ENCODE measurements at places on chromosomes 13 and 19.

DNA sequence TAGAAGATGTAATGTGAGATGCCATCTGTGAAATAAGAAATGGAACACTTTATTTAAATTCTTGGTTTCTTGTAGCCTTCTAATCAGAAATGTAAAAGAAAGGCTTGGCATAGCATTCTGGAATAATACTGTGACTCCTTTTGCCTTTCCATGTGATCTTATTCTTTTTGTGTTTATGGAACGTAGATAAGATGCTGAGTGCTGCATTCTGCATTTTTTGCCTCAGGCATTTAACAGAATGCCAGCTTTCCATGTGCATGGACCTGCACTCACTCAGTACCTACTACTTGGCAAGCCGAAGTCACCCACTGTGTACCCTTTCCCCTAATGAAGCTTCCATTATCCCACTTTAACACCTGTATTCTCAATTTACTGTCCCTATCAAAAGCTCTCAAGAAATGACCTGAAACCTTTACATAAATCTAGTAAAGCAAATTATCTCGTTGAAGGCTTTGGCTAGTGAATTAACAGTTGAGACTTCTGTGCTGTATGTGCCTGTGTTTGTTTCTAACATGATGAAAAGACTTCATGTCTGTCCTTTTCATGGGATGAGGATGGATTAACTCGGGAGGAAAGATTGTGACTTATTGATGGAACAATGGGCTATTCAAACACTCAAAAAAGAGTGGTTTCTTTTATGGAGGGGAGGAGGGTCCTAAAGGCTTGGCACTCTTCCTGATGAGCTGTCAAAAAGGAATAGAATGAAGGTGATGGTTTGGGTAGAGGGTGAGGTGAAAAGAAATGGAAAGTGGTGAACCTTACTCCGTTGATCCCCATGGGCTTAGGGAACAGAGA is 44.7 kb upstream of the FRY start:
- no peak for DNase-seq

DNA sequence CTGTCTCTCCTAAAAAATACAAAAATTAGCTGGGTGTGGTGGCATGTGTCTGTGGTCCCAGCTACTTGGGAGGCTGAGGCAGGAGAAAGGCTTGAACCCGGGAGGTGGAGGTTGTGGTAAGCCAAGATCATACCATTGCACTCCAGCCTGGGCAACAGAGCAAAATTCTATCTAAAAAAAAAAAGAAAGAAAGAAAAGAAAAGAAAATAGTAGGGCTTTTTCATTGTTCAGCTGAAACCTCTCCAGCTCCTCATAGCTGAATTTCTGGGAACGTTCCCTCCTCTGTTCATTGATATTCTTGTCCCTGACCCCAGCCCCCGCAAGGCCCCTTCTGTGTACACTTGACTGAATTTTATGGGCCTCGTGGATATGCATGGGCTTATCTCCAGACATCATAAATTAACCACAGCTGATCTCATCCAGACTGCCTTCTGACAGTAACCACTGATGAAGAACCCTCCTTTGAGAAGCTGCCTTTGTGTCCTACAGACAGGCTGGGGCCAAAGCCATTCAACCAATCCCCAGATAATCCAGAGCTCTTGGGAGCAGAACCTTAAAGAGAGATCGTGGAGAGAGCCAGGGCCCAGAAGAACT is at the start of gene ELSPBP1:
TSS of gene ELSPBP1 (plus strand) at position 424 of the 594 bp plus-strand sequence. CDS start 14,036 bp downstream, outside the sequence.
- DNase-seq = no peak

- no peak for DNase-seq
Measured at GRCh38 chr19:55692681-55693081, 17.7 kb downstream of the EPN1 start.

- DNase-seq = no peak
Measured at GRCh38 chr19:17482877-17483604, 12.7 kb downstream of the SLC27A1 start.

DNA sequence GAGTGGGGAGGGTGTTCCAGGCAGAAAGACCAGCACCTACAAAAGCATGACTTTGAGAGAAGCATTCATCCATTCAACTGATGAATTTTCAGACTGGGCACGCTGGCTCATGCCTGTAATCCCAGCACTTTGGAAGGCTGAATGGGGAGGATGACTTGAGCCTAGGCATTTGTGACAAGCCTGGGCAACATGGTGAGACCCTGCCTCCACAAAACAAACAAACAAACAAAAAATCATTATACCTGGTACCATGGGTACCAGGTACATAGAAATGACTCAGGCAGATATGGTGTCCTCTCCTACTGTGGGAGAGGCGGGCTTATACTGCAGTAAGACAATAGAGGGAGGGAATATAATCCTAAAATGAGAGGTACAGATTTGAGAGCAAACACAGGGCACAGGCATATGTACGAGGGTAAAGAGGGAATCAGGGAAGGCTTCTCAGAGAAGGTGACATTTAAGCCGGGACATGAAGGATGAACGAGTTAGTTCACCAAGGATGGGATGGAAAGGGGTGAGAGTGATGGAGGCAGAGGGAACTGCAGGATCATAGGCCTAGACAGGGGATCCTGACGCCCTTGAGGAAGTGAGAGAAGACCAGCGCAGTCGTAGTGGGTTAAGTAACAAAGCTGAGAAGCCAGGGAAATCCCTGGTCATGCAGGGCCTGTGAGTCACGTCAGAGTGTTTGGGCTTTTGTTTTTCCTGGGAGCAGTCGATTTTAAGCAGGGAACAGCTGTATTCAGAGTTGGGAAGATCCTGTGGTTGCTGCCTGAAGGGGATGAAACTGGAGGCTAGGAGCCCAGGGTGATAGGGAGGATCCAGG is 2.9 kb downstream of the CYP2S1 start:
- no peak for DNase-seq

DNA sequence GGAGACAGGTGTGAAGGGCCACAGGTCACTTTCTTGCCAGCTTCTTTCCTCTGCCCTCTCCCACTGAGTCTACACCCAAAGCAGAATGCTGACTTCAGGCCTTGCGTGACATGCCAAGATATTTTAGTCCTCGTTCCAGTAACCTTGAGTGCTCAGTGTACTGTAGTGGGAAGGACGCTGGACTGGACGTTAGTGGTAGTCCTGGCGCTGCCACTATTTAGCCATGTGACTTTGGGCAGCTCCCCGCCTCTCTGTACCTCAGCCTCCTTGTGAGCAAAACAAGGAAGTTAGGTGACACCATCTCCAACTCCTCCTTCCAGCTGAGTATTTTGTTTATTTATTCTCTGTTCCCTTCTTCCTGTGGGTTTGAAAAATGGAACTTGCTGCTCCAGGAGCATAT is 86.1 kb downstream of the FRY start:
- no peak for DNase-seq

All from stimulated activated CD8-positive, alpha-beta memory T cell treated with anti-CD3 and anti-CD28 coated beads, Interleukin-7, amount 100 ng/mL, for 1 hour (primary cell).